NCI-H774 (cell line): ENCODE measurements at places on chromosomes 13 and 19.

GRCh38 chr19:45492627-45493470 is 4.0 kb downstream of the RTN2 start:
- no peak for DNase-seq

DNA sequence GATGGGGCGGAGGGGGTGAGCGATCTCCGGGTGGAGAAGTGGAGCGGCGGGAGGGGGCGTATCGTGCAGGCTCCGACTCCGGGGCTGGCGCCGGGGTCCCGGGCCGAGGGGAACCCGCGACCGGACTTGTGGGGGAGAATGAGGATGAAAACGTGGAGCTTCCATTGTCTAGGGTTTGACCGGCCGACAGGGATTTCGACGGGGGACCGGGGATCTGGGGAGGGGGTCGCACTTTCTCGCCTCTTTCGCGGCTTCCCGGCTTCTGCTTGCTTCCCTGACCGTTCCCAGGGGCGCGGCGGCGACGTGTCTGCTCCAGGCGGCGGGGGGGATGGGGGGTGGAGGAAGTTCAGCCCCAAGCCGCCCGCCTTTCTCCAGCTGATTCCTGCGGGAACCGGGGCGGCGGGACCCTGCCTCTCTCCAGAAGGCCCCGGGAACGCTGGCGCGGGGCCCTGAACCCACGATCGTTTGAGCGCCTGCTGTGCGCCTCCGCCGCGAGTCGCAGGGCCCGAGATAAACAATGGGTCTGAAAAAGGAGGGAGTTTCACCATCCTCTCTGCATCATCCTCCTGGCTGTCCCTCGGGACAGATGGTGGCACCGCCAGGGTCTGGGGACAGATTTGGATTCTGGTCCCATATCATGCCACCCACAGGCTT is 790 bp downstream of the TPM4 start:
- no peak for DNase-seq

DNA sequence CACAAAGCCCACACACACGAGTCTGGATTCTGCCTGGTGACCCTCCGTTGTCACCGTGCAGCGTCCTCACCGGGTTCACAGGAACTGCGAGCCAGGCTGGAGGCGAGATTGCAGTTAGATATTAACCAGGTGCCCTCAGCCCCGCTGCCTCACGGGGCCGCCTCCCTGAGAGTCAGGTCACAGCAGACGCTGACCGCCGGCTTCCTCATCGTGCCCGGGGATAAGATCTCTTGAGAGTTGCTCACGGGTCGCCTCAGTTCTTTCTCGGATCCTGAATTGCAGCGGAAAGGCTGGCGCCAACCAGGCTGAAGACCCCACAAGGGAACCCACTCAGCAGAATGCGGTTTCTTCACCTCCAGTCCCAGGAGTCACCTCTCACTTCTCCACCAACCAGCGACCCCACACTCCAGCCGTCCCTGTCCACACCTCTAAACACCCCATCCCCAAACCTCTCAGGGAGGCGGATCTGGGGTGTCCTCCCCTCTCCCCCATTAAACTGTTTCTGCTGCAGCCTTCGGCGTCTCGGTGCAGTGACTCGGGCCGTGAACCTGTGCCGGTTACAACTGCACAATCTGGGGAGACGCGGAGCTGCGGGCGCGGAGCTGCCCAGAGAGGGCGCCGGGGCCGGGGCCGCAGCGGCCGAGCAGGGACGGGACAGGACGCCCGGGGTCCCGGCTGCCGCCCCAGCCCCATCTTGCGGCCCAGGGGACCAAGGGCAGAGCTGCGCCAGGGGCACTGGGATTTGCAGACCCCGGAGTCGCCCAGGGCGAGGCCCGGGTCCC is 591 bp downstream of the ZNF823 start:
- no peak for DNase-seq

DNA sequence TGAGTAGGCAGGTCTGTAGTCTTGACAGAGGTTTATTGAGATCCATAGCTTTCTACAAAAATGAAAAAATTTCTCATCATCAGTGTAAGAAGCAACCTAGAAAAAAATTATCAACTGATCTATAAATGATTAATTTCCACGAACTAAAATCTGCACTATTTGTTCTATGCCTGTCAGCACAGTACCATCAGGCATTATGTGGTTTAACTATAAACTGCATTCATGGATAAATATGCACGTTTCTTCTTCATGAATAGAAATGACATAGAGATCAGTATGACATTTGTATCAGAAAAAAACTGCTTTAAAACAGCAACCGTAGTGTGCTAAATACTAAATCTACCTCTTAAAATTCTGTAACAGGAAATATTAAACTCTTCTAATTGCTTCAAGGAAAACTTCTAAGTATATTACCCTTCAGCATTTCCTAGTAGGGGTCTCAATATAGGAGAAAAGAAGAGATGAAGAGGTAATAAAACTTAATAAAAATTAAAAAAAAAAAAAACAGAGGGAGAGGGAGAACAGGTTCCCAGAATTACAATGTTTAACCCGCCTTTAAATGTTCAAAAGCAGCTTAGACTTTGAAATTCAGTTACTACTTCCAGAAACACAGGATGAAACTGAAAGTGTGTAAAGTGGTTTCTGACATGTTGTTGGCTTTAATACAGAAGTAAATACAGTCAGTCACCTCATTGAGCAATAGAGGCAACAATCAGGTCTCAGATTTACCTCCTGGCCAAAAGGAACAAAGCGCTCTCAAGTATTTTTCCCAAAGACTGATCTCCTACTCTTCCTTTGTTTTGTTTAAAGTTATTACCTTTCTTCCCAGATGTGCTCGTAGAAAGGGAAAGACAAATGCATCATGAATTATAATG is 144.4 kb downstream of the DIAPH3 start:
- no peak for DNase-seq

DNA sequence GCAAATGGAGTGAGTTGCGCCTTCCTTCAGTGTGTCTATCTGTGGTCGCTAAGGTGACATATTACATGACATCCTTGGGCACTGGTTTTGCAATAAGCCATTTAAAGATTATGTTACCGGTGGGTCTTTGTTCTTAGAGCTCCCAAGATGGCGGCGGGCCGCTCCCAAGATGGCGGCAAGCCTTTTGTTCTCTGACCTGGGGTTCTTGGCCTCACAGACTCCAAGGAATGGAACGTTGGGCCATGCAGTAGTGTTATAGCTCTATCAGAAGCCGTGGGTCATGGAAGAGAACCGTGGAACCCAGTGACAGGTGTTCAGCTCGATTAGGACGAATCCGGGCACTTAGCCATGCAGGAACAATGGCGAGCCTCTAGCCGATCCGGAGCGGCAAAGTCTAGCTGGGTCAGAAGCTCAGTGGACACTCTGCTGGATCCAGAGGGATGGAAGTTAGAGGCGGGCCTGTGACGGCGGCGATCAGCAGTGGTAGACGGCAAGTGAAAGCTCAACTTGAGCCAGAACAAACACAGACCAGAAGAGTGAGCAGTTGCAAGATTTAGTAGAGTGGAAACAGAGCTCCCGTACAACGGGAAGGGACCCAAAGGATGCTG is 188.6 kb downstream of the TEX29 start:
- peak; percentile 67 for DNase-seq

DNA sequence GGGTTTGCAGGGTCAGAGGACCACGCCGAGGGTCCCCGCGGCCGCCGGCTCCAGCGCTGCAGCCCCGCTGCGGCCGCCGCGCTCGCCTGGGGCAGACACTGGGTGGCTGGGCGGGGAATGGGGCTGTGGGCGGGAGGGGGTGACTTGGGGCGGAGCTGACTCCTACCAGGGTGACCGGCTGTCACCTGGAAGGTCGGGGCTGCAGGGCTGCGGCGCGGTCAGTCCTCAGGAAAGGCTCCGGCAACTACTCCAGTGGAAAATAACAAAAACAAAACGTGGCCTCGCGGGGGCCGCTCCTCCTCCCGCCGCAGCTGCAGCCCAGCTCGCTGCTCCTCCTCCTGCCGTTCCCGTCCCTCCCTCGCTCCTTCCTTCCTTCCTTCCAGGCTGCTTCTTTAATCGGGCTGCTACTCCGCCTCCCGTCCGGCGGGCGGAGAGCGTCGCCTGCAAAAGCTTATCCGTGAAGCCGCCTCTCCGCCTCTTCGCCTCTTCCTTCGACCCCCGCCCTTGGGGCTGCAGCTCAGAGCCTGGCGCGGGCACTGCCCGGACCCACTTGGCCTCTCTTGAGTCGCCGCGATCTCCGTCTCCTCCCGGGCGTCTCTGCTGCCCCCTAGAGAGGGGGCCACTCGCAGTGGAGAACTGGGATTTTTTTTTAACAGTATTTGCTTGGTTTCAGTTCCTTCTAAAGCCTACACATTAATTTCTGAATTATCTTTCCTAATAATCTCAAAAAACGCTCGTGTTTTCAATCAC is at the start of gene TBC1D4:
TBC1D4 (minus strand) TSS at position 100 of the 750 bp plus-strand sequence. CDS start 402 bp downstream, outside the sequence.
- peak; percentile 51 for DNase-seq

DNA sequence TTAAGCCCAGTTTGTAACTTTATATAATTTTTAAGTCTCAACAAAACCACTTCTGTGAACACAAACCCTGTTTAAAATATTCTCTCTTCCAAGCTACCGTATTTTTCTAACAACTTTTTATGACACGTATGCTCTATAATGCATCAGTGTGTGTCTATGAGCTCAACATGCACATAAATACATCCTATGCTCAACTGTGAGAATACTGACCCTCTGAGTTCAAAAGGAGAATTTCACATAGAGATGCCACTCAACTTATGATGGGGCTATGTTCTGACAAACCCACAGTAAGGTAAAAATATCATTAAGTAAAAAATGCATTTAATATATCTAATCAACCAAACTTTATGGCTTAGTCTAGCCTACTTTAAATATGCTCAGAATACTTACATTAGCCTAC is 1139.7 kb upstream of the SPRY2 start:
- DNase-seq, result no peak

DNA sequence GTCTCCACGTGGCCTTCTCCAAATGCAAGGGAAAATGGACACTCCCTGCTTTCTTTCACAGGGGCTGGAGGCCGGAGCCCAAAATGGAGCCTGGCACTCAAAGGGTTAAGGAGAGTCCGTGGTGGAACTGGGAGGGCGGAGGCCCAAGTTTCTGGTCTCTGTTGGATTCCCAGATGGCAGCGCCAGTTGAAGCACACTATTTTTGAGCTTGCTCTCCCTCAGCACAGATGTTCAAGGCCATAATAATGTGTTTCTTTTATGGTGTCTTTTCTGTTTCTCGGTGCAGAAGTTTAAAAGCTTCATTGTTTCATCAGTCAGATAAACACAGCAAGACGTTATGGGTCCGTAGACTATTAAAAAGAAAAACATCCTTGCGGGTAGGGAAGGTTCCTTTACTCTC is 67.6 kb downstream of the TNFRSF19 start:
- no peak for DNase-seq

DNA sequence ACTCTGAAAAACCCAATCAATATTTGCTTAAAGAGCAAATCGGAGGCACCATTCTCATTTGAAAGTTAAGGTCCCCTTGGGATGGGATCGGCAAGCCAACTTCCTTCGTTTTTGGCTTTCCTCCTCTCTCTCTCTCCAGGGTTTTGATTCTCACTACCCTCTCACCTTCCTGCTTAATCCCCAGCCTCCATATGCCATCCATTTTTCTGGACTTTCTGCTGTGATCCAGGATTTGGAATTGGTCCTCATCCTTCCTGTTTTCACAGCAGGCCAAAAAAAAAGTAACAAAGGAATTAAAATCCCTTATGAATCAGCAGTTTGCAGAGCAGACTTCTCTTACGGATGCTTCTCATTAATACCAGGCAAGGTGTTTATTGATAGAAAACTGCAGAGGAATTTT is 283.1 kb upstream of the TMTC4 start:
- DNase-seq, result no peak

- DNase-seq, result no peak
Observed at GRCh38 chr13:21078501-21078900, 17.1 kb upstream of the LATS2 start.

DNA sequence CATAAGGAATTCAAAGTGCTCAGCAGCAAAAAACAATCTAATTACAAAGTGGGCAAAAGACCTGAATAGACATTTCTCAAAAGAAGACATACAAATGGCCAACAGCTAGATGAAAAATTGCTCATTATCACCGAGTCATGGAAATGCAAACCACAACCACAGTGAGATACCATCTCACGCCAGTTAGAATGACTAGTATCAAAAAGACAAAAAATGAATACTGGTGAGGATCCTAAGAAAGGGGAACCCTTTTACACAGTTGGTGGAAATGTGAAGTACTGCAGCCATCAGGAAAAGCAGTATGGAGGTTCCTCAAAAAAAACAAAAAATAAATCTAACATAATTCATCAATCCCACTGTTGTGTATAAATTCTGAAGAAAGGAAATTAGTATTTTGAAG is 1206.1 kb downstream of the EFNB2 start:
- no peak for DNase-seq

DNA sequence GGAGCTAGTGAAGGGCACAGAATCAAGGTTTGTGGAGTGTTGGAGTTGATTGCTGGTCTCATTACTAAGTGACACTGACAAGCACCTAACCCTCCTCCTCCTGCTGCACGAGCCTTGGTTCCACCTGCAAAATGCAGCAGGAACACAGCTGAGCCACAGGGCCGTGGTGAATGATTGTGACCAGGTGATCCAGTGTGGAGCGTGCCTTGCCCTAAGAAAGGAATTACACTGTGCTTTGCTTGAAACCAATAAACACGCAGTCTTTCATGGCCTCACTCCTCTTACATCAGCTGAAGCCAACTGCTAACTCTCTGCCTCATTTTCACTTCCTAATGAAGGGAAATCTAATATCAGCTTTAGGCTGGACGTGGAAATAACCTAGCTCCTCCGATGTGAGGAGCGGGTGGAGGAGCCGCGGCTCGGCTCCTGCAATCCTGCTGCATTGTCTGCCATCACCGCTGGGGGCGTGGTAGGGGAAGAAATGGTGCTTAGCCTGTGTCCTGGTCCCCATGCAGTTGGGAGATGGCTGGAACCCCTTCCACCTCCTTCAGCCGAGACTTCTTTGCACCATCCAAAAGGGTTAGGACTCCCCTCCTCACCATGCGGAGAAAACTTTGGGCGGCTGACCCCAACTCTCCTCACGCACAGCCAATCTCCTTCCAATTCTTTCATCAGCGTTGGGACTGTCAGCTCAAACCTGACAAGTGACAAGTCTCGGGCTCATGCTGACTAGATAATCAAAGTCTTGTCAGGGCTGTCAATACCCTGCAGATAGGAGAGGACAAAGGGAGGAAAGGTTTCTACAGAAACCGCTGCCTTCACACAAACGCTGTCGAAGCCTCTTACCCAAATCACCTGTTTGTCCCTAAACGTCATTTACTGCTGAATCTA is 427.9 kb downstream of the ZNF536 start:
- DNase-seq, result no peak

GRCh38 chr19:29564574-29565005 is 38.8 kb downstream of the VSTM2B start:
- no peak for DNase-seq
